ENCODE measurements at places on chromosomes 5 and 9.

GRCh38 chr9:114799441-114799840, 6.4 kb downstream of the TNFSF15 start:
- DNase-seq = no peak

DNA sequence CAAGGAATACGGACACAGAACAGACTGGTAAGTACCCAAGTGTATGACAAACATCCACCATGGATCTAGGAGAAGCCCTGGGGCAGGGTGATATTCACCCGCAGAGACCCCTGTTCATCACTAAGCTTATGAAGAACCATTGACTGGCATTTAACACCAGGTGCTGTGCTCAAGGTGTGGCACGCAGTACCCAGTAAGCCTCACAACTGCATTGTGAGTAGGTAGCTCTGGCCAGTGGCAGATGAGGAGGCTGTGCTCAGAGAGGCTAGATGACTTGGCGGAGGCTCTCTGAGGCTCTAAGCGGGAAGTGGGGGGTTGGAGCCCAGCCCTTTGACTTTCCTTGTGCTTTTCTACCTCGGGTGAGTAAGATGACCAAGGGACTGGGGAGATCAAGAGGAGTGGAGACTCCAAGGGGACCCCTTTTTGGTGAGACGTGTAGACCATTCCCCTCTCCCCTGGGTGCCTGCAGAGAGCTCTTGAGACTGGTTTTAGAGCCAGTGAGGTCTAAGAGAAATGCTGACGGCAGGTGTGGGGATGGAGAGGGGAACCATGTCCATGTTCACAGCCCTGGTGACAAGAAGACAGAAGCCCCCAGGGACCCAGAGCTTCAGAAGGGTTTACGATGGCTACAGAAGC, 70.8 kb downstream of the IL6ST start:
- no peak for DNase-seq

DNA sequence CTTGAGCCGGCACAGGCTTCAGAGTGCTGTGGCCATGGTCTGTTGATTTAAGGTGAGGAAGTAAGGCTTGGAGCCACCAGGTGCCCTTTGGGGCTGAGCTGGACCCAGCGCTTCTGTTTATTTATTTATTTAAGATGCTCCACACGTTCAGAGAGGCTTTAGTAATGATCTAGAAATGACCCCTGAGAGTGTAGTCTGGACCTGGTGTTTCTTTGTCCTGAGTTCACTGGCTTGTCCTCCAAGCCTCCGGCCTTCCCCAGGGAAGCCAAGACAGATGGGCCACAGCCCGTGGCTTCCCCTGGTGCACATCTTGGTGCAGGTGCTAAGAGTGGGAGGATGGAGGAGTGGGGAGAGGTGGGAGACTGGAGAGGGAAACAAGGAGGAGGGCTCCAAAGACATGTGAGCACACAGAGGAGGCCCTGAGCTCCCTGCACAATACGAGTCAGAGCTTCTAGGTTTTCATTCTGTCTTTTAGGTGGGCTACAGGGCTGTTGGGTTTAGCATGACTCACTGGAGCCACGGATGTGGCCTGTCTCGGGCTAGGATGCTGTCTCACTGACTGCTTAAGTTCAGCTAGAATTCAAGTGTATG, 56.9 kb downstream of the AHRR start:
- DNase-seq = no peak

DNA sequence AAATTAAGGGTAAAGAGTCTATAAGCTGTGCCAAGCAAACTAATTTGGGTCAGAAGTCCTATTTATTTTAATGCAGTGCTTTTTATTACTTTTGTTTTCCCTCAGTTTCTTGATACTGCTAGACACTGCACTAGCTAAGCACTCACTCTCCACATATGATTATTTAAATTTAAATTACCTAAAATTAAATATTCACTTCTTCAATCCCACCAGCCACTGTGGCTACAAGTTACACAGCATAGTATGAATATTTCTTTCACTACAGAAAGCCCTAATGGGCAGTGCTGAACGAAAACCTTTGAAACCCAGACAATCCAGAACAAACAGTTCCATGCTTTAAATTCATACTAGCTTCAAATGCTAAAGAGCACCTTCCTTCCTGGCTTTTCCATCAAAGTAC, 23.6 kb downstream of the ABHD17B start:
- DNase-seq = no peak

GRCh38 chr5:10111571-10111970, 138.1 kb downstream of the ATPSCKMT start:
- DNase-seq = peak; percentile 97

DNA sequence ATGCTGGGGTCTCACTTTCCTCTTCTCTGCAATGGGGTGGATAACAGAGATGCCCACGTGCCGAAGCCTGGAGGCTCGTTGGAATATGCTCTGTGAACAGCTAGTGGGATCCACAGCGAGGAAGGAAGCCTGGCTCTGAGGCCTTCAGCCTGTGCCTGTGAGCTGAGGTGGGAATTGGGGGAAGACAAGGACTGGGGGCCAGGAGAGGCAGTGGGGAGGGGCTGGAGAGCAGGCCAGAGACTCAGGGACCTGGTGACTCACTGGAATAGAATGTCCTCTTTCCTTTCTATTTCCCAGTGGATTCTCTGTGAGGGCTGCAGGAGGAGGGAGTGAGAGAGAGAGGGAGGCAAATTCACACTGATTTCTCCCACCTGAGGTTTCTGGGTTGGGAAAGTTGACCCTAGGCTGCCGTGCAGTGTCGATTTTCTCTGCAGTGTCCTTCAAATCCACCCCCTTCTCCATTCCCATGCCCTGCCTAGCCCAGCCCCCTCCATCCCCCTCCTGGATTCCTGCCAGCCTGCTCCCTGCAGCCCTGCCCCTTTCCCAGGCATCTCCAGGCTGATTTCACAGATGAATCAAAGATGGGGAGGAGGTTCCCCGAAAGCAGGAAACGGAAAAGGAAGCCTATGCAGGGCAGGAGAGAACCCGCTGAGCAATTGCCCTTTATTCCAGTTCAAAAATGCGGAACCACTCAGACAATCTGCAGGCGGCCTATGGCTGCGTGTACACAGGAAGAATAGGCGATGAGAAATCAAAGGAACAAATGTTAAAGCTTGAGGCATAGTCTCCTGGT, 1.4 kb upstream of the SPAAR start:
- DNase-seq = no peak

DNA sequence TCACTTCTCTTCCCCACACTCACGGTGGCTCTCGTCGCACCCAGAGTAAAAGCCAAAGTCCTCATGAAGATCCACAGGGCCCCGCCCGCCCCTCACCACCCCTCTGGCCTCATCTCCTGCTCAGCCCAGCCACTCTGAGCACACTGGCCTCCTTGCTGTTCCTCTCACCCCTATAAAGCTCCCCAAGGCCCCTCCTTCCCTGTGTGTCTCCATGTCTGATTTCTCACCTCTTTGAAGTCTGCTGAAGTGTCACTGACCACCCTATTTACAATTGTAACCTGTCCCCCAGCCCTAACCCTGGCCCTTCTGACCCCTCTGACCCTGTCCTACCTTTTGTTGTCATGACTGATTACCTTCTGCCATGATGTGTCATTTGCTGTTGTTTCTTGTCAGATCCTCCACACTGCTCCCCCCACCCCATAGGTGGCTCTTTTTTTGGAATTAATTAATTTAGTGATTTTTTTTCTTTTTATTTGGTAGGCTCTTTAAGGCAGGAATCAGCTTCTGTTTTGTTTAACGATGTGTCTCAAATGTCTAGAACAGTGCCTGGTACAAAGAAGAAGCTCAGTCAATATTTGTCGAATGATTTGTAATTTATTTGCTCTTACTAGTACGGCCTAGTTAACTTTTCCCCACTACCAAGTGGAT, 90.2 kb downstream of the IQGAP2 start:
- DNase-seq = no peak

DNA sequence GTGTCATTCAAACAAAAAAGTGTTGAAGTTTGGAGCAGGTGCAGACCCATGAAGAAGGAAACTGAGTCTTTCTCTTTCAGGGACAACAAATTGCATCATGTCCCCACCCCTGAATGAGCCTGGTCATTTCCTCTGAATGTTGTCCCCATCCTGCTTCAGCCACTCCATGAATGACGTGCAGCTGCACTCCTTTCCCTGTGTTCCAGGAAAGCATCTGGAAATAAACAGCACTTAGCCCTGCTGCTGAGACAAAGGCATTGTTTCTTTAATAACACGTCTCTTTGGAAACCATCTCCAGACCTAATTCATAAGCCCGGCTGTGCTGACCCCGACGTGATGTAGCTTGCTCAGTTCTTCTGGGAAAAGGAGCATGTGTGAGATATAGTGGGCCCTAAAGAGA, 682.3 kb downstream of the BRINP1 start:
- DNase-seq = peak; percentile 99

- no peak for DNase-seq
These were observed 82.3 kb downstream of the CEMIP2 start for GRCh38 chr9:71685988-71686387.

GRCh38 chr9:811106-811531, 30.4 kb upstream of the DMRT1 start:
- no peak for DNase-seq

- no peak for DNase-seq
These were observed 323.3 kb downstream of the GADD45G start for GRCh38 chr9:89928106-89928505.

- DNase-seq = no peak
These were observed 13.7 kb downstream of the DAB2 start for GRCh38 chr5:39411061-39411460.

DNA sequence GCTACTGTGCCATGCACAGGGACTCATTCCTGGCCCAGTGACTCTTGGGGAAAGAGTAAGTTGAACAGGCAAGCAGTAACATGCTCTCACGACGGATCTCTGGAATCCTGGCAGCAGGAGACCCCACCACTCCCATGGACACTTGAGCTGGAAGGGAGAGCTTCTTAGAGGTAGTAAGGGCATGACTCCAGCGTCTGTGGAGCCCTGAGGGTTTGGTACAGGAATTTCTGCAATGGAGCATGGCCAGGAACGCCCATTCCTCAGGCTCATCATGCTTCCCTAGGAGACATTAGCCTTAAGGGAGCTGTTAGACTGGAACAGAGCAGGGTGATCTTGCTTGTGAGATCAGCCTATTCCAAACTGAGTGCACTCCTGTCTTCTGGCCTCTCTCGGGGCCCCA, 212.9 kb downstream of the MAT2B start:
- DNase-seq = no peak

DNA sequence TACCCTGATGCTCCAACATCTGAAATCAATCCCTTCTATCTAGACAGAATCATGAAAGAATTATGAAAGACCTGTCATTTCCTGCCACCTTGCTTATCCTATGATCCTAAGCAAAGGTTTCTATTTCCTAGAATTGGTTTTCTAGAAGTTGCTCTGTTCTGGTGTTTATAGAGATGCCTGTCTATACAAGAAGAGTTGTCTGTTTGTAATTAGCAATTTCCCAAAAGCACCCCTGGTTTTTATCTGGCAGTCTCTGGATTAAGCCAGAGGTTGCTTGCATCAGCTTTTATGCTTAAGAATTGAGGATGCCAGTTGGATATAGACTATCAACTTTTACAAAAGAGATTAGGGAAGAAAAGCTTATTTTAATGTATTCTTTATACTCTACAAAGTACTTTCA, 133.0 kb upstream of the EFNA5 start:
- no peak for DNase-seq

DNA sequence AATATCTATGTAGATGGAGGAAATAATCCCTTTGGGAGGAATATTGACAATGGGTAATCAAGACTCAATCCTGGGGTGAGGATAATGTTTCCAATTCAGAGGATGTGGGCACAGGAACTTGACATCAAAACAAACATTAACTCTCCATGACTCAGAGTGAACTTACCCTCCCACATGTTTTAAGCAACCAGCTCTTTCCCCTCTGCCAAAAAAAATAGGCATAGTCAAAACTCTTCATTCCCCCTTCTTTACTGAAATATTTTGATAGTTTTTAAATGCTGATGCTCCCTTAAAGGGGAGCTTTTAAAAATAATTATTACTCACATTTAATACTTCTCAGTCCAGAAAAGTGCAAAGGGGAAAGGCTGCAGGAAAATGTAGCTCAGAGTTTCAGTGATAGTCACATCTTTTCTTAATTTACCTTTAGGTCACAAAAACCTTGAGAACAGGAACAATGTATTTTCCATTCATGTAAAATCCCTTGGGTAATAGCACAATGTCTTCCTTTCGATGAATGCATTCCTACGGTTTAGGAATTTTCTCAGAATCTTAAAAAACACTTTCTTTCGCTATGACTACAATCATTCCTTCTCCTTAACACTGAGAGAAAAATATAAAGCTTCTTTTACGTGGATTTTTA, 298.4 kb upstream of the GRAMD2B start:
- DNase-seq = no peak

- DNase-seq = no peak
These were observed 6.6 kb downstream of the GALNT10 start for GRCh38 chr5:154196955-154197652.

GRCh38 chr5:134240421-134240962, 14.6 kb upstream of the PPP2CA start:
- DNase-seq = no peak

Measured in NCI-H748 treated with DMSO at 0.1 percent for 48 hours (cell line).